ENCODE measurements at places on chromosomes 1 and 21. TPM values are rescaled to one million over a fixed set of nuclear protein-coding genes. Genes with fewer than 3 reads are reported as not detected.

DNA sequence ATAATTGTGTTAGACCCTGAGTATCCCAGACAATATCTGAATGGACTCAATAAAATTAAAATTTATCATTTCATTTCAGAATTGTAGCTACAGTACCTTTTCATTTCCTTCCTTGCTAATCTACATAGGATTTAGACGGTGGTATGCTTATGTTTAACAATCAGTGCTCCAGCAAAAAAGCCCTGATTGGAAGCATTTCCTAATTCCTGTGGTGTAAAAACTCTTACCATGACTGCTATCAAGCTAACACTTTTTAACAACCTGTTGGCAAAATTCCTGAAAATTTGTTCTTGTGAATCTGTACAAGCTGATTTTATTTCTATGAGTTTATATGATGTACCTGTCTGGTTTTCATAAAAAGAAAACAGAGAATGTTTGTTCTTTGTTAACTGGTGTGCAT, 5.2 kb upstream of the FNBP1L start:
- DNase-seq: no peak

- no peak for DNase-seq
Observed at GRCh38 chr1:158189624-158190023, 8.9 kb downstream of the CD1D start.

Gene PRAMEF17
- not detected for total RNA-seq

Gene KCNT2
- 0.94 TPM for total RNA-seq

Data from MG63 (cell line).